ENCODE measurements at places on chromosomes 11 and 22.

- no peak for DNase-seq
These were observed 17.6 kb upstream of the CLPB start for GRCh38 chr11:72451831-72452376.

DNA sequence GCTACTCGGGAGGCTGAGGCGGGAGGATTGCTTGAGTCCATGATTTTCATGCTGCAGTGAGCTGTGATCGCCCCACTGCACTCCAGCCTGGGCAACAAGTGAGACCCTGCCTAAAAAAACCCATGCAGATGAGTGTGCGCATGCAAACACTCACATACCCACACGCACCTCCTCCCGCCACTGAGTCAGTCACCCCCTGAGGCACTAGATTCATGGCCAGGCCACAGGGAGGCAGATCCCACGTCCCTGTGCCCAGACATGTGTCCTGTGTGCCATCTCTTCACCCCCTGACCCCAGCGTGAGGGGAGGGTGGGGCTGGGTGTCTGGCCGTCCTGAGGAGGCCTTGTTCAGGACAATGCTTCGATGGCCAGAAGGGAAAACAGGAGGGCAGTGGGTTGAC, 15.5 kb downstream of the RELT start:
- no peak for DNase-seq

DNA sequence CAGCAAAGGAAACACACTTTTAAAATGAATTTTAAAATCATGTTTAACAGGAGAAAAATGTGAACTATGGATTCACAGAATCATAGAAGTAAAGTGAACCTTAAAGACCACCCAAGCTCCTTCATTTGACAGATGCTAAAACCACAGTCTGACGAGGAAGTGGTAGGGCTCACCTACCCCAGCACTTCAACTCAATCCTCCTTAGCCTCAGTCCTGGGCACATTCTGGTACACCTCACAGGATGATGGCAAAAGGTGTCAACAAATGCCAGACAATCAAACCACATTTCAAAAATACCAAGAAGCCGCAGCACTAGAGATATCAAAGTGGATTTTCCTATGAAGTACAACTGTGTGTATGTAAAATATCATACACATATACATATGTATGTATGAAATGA, 43.1 kb downstream of the PITPNB start:
- no peak for DNase-seq

DNA sequence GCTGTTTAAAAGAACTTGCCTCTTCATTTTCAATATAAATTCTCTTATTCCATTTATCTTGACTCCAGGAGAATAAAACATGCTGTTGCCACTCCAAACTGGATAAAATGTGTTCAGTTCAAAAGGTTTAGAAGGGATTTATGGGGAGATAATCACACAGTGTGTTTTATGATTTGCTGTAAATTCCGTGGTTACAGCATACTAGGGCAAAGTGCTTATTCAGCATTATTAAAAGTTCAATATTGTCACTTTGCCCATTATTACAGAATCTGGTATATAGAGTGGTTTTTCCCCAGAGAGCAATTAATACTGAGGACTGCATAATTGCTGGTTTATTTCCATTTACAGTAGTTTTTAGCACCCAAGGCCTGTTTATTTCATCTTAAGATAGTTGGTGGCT, 780.9 kb upstream of the RAG2 start:
- DNase-seq, result no peak

- DNase-seq, result no peak
These were observed 105.6 kb downstream of the STK33 start for GRCh38 chr11:8488395-8488794.

GRCh38 chr11:86218125-86219084, 26.1 kb upstream of the EED start:
- DNase-seq, result peak; percentile 27

DNA sequence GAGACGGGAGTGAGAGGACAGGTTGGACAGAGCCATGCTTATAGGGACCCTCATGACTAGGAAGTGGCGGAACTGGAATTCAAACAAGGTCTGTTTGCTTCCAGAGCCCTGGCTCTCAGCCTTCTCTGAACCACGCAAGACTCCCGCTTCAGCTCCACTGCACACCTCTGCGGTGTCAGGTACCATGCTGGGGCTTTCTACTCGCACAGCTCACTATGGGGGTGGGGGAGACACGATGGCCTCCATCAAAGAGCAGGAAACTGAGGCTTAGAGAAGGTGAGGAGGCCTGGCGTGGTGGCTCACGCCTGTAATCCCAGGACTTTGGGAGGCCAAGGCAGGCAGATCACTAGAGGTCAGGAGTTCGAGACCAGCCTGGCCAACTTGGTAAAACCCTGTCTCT, 14.2 kb downstream of the SUN2 start:
- no peak for DNase-seq

DNA sequence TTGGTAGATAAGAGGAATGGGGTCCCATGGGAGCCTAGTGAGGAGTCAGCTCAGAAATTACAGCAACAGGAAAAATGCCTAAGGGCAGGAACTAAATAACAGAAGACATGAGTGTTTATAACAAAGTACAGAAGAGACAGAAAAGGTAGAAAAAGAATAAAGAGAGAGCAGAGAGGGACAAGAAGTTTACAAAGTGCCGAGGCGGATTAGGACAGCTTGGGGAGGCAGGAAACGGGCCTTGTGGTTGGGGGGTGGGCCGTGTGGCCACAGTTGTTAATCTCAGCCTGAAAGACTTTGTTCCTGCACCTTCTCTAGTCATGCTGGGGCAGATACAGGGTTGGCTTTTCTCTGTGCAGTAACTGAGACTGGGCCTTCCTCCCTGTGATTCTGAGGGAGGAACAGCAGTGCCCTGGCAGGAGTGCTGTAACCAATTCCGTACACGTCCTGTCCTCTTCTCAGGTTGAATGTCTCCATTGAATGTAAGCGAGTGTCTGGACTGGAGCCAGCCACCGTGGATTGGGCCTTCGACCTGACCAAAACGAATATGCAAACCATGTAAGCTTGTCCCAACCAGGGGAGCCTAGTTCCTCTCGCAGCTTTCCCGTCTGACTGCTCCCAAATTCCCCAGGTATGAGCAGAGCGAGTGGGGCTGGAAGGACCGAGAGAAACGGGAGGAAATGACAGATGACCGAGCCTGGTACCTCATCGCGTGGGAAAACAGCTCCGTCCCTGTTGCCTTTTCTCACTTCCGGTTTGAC, 13.2 kb downstream of the NAA40 start:
- DNase-seq, result no peak

- no peak for DNase-seq
These were observed 18.8 kb upstream of the INCENP start for GRCh38 chr11:62104816-62105653.

GRCh38 chr11:122098261-122098980, 17.6 kb downstream of the BLID start:
- DNase-seq, result no peak

GRCh38 chr11:17406082-17406817, 17.8 kb upstream of the KCNJ11 start:
- no peak for DNase-seq
